ENCODE measurements at places on chromosomes 7 and 10.

- DNase-seq: no peak
Observed at GRCh38 chr7:122413339-122413738, 108.8 kb upstream of the FEZF1 start.

GRCh38 chr10:10850214-10850613 lies 167.5 kb upstream of the CELF2 start:
- DNase-seq: no peak

DNA sequence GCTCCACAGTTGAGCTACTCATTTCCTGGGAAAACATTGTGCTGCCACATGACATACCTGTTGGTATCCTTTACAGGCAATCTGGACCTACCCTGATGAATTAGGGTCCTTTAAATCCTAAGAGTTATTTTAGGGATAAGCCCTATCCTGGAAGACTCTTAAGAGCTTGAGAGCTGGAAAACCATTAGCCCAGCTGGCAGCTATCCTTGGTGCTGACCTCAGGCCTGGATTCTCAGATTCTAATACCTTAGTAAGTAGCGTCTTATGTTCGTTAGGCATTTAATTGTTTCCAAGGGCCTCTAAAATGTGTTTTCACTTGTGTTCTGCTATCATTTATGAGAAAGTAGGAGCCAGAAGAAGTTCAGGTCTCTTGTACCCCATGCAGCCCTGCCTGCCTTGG lies 93.0 kb upstream of the SORCS3 start:
- no peak for DNase-seq

DNA sequence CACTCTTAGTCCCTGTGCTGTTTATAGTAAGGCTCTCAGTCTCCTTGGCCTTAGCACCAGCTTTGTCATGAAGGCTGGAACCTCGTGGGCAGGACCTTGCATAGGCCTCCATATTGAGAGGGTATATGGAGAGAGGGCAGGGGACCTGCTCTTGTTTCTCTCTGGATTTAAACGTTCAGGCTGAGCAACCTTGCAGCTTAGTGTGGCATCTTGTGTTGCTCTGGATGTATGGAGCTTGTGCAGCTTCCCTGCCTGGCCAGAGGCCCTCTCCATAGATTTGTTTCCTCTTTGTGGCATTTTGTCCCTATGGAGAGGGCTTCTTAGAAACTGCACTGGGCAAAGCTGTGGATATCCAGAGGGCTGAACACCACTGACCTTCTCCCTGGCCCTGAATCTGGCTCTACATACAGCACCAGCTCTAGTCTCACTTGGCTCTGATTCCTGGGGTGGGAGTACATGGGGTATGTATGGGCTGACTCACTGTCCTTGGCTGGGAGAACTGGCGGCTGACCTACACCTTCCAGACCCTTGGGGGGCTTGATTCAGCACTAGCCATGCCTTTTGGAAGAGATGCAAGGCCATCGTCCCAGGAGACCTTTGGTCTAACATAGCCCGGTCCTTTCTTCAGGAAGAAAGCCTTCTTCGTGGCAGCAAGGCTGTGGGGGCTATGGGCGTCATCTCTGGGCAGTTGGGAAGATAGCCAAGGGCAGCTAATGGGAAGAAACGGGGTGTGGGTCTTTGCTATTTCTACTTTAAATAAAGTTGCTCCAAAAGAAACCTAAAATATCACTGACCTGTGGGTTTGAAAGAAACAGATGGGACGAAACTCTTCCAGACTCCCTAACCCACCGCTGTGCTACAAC lies 30.5 kb downstream of the ITPRIP start:
- no peak for DNase-seq

DNA sequence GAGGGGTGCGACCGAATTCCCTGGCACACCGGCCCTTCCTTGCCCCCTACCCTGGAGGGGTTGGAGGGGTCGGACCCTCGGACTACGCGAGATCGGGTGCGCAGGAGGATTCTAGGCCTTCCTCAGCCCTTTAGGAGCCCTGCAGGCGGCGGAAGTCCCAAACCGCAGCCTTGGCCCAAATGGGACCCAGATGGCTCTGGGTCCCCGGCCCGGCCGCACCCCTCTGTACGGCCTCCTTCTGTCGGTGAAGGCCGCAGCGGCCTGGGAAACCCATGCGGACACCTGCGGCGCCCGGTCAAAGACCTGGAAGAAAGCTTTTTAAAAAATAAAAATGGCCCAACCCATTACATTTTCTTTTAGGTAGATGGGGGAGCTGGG lies 2.4 kb upstream of the VAX1 start:
- DNase-seq: no peak

DNA sequence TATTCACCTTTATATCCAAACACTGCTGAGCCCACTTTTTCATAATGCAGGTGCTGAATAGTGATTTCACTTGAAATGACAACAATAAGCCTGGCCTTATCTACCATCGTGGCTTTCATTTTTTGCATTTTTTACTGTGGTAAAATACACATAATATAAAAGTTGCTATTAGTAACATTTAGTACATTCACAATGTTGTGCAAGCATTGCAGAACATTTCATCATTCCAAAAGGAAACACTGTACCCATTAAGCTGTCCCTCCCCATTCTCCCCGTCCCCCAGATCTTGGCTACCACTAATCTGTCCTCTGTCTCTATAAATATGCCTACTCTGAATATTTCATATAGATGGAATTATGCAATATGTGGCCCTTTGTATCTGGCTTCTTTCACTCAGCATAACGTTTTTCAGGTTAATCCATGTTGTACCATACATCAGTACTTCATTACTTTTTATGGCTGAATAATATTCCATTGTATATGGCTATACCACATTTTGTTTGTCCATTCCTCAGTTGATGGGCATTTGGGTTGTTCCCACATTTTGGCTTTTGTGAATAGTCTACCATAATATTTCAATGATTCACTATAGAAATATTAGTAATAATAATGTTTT lies 68.5 kb upstream of the ARID5B start:
- DNase-seq: no peak

DNA sequence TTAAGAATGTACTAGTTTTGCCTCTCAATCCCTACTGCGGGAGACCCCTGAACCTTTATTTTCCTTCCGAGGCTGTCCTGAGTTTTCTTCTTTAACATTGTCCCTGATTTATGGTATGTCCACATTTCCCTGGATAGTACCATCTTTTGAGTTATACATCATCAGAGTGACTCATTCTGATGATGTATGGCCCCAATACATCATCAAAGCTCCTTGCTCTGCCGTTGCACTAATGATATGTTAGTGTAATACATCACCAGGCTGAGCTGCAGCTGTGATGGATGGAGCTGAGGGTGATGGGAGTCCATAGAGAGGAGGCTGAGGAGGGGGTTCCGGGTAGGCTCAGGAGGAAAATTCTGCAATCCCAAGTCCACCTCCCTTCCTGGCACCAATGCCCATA lies 986.5 kb downstream of the KCNMA1 start:
- DNase-seq: no peak

DNA sequence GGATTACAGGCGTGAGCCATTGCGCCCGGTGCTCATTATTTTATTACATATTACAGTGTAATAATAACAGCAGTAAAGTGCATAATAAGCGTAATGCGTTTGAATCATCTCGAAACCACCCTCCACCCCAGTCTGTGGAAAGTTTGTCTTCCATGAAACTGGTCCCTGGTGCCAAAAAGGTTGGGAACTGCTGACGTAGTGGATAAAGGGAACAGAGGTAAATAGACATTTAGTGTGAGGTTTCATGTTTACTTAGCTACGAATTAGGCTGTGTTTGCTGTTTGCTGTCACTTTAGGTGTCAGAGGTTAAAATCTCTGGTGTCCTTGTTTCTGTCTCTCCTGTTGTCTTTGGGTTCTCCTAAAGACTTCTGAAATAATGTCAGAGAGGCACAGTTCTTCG lies 60.3 kb upstream of the SLC39A12 start:
- DNase-seq: no peak

- no peak for DNase-seq
Observed at GRCh38 chr7:2260820-2261219, 18.8 kb downstream of the NUDT1 start.
